ENCODE measurements at places on chromosomes 11 and 22.

DNA sequence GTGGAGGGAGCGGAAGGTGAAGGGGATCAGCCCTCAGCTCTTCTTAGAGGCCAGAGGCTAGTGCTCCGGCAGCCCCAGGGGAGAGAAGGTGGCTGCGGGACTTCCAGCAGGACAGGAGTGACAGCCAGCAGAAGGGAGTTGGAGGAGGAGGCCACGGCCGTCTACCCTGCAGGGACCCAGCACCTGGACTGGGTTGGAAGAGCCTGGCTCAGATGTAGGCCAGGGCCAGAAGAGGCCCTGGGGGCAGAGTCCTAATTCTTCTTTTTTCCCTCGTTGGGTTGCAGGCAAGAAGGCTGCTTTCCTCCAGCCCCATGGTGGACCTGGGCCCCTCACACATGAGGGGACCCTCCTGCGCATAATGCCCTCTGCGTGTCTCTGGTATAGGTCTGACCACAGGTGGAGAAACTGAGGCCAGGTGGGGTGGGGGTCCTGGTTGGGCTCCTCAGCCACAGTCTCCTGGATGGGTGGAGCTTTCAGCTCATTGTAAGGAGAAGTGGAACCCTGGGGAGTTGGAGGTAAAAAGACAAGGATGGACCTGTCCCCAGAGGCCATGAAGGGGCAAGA is 2.3 kb upstream of the MCAM start:
- DNase-seq = no peak

DNA sequence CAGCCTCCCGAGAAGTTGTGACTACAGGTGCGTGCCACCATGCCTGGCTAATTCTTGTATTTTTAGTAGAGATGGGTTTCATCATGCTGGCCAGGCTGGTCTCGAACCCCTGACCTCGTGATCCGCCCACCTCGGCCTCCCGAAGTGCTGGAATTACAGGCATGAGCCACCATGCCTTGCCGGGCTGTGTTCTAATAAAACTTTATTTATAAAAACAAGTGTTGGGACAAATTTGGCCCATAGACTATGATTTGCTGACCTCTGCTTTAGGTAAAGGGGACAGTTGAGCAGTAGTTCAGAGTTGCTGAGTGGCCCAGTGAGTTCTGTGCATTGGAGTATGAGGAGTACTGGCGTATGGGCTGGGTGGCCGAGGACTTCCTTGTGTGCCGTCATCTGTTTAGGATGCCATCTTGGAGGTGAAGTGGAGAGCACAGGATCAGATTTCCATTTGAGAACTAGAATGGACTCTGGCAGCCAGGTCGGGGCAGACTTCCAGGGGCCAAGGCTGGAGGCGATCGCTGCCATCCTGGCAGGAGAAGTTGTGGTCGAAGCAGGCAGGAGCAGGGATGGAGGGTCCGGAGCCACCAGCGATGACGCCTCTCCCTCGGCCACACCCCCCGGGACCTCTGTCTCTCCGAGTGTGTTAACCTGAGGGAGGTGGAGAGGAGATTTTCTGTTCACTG is 43.8 kb downstream of the FBLN1 start:
- no peak for DNase-seq

- no peak for DNase-seq
These were observed 131.8 kb downstream of the FEZ1 start for GRCh38 chr11:125364121-125364826.

- DNase-seq = no peak
These were observed 68.4 kb downstream of the TRAF6 start for GRCh38 chr11:36441610-36442208.

DNA sequence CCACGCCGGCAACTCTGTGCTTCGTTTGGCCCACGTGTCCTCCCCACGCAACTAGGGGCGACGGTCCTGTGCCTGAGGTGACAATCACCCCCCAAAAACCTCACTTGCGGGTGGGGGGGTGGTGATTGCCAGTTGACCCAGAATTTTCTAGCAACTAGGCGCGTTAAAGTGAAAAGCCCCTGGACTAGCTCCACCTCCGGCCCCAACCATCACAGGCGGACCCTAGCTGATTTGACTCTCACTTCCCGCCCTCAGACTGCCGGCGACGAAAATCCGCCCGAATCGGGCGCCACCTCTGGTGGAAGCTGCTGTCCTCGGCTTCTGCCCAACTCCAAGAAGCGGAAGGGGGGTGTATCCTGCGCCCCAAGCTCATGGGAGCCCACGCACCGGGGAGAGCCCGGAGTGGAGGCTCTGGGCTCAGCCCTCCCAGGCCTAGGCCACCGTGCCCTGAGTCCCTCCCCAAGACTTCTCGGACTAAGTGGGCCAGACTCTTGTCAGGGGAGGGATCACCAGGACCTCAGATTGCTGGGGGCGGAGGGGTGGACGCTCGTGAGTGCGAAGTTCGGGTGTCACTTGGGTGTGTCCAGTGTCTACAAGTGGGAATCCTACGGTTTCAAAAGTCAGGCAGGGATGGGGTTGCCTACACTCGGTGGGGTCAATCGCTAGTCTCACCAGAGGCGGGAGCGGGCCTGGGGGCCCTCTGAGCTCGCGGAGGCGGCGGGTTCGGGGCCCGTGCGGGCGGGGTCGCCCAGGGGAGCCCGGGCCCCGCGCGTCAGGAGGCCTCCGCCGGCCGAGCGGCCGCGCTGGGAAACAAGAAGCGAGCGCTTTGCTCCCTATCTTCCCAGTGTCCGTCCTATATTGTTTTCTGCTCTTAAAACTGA is 12.3 kb downstream of the PAX6 start:
- no peak for DNase-seq
